ENCODE measurements at places on chromosomes 1 and 21.

DNA sequence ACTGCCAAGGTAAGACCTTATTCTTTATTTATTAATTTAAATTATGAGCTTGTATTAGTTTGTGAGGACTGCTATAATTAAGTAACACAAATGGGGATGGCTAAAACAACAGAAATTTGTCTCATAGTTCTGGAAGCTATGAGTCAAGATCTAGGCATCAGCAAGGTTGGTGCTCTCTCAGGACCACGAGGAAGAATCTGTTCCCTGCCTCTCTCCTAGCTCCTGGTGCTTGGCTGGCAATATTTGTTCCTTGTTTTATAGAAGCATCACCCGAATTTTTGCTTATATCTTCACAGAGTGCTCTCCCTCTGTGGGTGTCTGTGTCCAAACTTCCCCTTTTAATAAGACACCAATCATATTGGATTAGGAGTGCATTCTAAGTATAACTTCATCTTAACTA lies 41.4 kb upstream of the CCDC190 start:
- H3K36me3 ChIP-seq = no peaks in the 10 kb centered on the region
- H3K27me3 ChIP-seq = peaks cover 7% of the 10 kb centered on the region
- no peaks in the 10 kb centered on the region for H3K4me1 ChIP-seq
- no peak overlapping the region for H3K4me3 ChIP-seq
- no peak overlapping the region for H3K27ac ChIP-seq

DNA sequence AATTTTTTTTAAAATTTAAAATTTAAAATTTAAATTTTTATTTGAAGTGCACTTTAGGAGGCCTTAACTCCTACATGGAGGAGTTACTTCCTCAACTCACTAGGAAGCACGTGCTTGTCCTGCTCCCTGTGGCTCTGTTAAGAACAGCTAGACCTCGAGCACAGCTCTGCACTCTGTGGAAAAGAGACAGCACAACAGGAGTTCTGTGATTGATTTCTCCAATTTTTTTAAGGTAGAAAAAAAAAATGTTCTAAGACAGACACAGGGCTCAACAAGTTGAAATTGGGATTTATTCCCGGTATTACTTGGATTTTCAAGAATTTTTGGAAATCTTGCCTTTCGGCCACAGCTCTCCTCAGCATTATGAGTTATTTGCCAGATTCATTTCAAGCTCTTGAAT lies 356.6 kb upstream of the LYPLAL1 start:
- no peak overlapping the region for H3K4me3 ChIP-seq
- no peak overlapping the region for H3K27ac ChIP-seq
- DNase-seq = no peak
- peaks cover 5% of the 10 kb centered on the region for H3K27me3 ChIP-seq
- no peaks in the 10 kb centered on the region for H3K4me1 ChIP-seq

- no peaks in the 10 kb centered on the region for H3K36me3 ChIP-seq
- no peak overlapping the region for H3K4me3 ChIP-seq
- H3K27me3 ChIP-seq = no peaks in the 10 kb centered on the region
- H3K27ac ChIP-seq = no peak overlapping the region
- peaks cover 45% of the 10 kb centered on the region for H3K4me1 ChIP-seq
Measured at GRCh38 chr21:29193072-29193471, 62.6 kb downstream of the MAP3K7CL start.

- peak overlapping the region; percentile 13 for H3K4me3 ChIP-seq
- peaks cover 47% of the 10 kb centered on the region for H3K36me3 ChIP-seq
- H3K27ac ChIP-seq = no peak overlapping the region
- H3K27me3 ChIP-seq = no peaks in the 10 kb centered on the region
Measured at GRCh38 chr21:44966135-44967081, 26.6 kb downstream of the SLX9 start.

DNA sequence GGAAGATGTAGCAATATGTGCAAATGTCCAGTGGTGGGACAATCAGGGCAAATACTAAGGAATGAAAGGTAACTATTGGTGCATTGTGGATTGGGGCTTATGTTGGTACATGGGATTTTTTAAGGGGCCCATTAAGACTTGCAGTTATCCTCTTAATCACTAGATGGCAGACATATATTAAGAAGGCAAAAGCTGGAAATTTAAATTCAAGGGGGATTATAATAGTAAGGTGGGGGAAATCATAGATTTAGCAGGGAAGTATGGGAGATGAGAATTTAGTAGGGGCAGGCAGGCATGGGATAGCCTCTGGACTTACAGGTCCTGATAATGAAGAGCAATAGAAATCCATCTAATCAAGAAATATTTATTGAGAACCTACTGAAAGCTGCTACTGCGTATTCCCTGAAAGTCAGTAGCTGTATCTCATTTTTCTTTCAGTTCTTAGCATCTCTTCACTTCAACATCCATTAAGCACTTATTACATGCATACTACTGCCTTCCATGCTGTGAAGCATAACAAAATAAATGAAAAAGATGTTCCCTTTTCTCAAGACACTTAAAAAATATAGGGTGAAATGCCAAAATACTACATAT lies 251.8 kb downstream of the CRB1 start:
- no peak for DNase-seq
- H3K4me1 ChIP-seq = no peaks in the 10 kb centered on the region

GRCh38 chr21:45923146-45923545 lies 58.4 kb upstream of the COL6A1 start:
- no peaks in the 10 kb centered on the region for H3K27me3 ChIP-seq
- peak; percentile 72 for DNase-seq
- H3K4me3 ChIP-seq = no peak overlapping the region
- peaks cover 2% of the 10 kb centered on the region for H3K4me1 ChIP-seq
